ENCODE measurements at places on chromosomes 1 and 21.

- no peak for DNase-seq
These were observed 70.7 kb upstream of the USP24 start for GRCh38 chr1:55285834-55286233.

DNA sequence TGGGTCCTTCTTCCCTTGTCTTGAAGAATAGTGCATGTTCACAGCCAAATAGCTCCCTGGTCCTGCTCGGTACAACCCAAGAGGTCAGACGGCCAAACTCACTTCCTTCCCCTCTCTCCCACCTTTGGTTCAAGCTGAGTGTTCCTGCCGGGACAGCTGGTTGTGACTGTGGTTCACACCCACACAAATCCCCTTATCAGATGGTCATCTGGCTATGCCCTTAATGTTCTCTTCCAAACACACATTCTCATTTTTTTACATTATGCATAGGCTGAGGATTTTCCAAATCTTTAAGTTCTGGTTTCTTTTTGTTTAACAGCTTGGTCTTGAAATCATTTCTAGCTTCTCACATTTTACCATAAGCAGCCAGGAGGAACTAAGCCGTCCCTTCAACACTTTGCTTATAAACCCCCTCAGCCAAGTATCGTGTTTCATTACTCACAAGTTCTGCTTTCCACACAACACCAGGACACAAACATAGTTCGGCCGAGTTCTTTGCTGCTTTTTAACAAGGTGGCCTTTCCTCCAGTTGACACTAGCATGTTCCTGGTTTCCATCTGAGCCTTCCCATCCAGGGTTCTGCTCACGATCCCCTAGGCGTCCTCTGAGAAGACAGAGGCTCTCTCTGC, 19.7 kb upstream of the TSPEAR start:
- DNase-seq, result no peak

DNA sequence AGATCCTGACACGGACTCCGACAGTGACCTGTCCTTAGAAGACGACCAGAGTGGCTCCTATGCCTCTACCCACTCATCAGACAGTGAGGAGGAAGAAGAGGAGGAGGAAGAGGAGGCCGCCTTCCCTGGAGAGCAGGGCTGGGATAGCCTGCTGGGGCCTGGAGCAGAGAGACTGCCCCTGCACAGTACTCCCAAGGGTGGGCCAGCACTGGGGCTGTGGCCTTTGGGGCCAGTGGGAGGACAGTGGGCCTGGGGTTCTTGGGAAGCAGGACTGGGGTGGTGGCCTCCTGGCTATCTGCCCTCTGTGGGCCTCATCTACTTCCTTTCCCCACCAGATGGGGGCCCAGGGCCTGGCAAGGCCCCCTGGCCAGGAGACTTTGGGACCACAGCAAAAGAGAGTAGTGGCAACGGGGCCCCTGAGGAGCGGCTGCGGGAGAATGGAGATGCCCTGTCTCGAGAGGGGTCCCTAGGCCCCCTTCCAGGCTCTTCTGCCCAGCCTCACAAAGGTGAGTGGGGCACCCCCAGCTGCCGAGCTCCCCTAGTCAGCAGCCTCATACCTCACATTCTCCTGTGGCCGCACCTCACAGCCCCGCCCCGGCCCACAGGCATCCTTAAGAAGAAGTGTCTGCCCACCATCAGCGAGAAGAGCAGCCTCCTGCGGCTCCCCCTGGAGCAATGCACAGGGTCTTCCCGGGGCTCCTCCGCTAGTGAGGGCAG, 10.0 kb downstream of the PSRC1 start:
- DNase-seq, result no peak

GRCh38 chr1:3005771-3006170, 15.5 kb upstream of the ACTRT2 start:
- DNase-seq, result no peak

DNA sequence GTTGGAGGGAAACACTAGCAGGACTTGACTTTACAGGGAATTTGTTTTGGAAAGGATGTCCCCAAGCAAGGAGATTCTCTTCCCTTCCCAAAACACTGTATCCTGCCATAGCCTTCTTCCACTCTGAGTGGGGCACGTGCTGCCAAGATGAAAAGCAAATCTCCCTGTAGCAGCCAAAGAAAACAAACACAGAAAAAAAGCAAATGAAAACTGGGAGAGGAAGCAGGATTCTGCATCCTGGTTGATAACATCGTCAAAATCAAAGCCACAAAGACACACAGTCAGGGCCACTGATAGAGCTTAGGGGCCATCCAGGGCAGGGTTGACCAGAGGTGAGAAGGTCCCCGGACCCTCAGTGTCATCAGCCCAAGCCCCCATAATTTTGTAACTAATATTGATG, 16.0 kb upstream of the MTARC2 start:
- no peak for DNase-seq

DNA sequence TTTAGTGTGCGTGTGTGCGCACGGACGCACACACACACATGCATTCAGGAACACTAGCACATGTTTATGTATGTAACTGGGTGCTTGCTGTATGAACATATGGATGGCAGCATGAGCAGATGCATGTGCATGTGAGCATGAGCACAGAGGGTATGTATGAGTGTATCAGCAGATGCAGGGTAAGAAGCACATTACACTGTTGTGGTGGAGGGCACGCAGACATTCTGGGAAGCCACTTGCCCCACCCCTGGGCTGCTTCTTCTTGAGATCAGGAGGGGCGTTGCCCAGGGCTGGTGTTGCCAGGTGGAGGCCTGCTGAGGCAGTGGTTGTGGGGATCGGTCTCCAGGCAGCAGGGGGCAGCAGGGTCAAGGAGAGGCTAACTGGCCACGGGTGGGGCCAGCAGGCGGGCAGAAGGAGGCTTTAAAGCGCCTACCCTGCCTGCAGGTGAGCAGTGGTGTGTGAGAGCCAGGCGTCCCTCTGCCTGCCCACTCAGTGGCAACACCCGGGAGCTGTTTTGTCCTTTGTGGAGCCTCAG, 3.9 kb upstream of the P3R3URF start:
- DNase-seq, result no peak

- no peak for DNase-seq
These were observed 87.7 kb downstream of the SNX7 start for GRCh38 chr1:98749152-98749756.
